ENCODE measurements at places on chromosomes 1 and 21.

DNA sequence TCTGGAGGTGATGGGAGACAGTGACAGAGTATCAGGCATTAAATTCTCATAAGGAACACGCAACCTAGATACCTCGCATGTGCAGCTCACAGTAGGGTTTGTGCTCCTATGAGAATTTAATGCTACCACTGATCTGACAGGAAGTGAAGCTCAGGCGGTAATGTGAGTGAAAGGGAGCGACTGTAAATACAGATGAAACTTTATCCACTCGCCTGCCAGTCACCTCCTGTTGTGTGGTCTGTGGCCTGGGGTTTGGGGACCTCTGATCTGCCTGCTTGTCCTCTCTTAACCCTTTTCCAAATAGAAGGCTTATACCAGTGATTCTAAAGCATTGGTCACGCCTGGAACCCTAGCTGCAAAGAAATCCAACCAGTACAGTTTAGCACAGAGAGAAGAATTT, 15.3 kb downstream of the GABPA start:
- DNase-seq: no peak

DNA sequence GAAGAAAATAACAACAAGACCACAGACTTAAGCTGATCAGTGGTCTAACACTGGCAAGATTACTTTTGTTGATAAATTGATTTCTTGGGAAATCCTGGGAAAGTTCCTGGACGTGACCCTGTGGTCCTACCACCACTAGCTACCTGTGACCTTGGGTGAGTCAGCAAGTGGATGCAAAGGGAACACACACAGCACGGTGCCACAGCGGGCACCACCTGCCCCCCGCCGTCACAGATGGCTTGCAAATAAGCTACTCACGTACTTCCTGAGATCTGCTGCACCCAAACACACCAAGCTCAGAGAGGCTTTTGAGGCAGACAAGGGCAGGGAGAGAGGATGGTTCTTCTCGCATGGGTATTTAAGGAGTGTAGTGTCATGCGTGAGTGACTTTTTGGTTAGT, 12.7 kb downstream of the CFAP298 start:
- DNase-seq: no peak

- no peak for DNase-seq
Observed at GRCh38 chr1:64312431-64312830, 109.0 kb downstream of the UBE2U start.

- no peak for DNase-seq
Observed at GRCh38 chr1:95168761-95169351, 51.7 kb downstream of the TLCD4 start.

DNA sequence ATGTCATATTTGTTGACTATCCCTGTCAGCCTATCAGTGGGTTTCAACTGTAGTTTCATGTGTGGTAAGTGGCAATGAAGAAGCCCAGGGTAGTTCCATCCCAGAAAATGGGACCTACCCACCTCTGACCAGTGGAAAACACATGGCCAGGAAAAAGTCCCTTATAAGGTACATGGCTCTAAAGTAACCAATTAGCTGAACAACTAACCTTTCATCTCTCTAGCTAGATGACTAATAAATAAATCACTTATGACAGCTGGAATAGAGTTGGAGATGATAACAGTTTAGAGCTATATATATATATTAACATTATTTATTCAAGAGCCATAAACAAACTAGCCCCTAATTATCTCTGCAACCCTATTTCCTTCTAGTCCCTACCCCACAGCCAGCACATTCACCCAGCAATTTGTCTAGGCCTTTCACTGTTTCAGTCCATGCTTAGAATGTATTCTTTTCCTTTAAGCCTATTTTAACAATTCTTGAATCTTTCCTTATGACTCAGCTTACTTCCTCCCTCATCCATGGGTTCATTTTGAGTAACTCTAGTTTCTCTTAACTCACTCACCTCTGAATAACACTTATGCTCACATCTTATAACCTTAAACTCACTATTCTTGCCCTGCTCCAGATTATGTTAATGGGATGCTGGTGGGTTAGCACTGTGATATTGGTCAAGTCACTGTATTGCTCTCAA, 83.7 kb downstream of the TNFSF18 start:
- no peak for DNase-seq

- no peak for DNase-seq
Observed at GRCh38 chr1:240362826-240363225, 249.1 kb downstream of the GREM2 start.

GRCh38 chr1:25541889-25542658, 1.3 kb upstream of the LDLRAP1 start:
- DNase-seq: no peak

GRCh38 chr1:233242827-233243483, 52.6 kb downstream of the PCNX2 start:
- no peak for DNase-seq

DNA sequence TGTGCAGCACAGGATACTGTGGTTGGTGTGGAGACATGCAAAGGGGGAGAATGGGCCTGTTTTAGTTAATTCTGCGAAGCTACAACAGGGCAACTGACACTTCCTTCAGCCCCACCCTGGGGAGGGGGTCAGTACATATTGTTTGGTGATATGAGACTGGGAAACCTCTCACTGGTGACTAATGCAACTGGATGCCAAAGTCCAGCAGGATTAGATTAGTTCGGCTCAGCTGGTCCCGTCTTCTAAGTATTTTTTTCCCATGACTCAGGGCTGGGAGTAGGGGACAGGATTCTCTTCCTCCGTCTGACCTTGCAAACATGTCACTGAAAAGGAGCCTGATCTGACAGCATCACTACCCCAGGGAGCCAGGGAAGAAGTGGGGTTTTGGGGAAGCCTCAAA, 43.0 kb downstream of the PLXNA2 start:
- DNase-seq: no peak

- no peak for DNase-seq
Observed at GRCh38 chr1:5492846-5493245, 499.4 kb downstream of the NPHP4 start.

DNA sequence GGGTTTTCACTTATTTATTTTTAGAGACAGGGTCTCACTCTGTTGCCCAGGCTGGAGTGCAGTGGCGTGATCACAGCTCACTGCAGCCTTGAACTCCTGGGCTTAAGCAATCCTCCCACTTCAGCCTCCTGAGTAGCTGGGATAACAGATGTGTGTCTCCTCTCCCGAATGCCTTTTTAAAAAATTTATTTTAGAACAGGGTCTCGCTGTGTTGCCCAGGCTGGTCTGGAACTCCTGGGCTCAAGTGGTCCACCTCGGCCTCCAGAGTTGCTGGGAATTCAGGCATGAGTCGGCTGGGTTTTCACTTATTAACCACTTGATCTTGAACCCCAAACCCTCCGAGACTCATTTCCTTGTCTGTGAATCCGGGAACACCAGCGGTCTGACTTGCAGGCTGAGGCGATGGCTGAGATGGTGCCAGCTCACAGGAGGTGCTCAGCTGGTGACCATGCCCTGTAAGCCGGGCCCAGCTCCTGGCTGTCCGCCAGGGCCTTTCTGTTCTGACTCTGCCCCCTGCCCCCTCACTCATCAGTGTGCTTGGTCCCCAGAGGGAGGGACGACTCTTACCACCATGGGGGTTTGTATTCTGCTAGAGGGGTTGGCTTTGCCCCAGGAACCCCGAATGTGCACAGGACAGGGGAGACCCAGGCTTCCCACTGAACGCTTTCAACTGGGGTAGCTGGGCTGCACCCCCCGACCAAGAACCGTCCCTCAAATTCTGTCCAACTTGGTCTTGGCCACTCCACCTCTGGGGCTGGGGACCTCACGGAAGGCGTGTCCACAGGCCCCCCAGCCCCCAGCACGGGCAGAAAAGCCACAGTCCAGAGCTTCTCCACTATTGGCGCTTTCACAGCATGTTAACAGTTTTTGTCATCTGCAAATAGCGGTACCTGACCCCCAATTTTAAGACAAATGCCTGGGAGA, 22.5 kb downstream of the MMEL1 start:
- DNase-seq: no peak

DNA sequence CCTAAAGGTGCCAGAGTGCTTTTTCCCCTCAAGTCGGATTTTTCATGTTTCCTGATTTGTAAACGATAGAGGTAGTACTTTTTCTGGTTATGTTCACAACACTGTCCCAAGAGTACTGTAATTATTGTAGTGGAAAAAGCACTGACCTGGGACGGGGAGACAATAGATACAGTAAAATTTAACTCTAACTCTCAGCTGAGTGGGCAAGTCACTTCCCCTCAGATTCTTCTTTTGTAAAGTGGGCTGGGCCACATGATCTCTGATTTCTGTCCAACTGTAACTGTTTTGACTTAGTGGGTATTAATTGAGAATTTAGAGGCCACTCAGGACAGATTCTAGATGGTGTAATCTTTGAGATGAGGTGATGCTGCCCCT, 19.1 kb downstream of the MARCKSL1 start:
- DNase-seq: no peak

- DNase-seq: no peak
Observed at GRCh38 chr1:4001461-4001860, 101.4 kb upstream of the C1orf174 start.

- no peak for DNase-seq
Observed at GRCh38 chr1:202319381-202320080, 22.2 kb downstream of the UBE2T start.

GRCh38 chr1:51719146-51719545, 102.3 kb downstream of the OSBPL9 start:
- DNase-seq: no peak

DNA sequence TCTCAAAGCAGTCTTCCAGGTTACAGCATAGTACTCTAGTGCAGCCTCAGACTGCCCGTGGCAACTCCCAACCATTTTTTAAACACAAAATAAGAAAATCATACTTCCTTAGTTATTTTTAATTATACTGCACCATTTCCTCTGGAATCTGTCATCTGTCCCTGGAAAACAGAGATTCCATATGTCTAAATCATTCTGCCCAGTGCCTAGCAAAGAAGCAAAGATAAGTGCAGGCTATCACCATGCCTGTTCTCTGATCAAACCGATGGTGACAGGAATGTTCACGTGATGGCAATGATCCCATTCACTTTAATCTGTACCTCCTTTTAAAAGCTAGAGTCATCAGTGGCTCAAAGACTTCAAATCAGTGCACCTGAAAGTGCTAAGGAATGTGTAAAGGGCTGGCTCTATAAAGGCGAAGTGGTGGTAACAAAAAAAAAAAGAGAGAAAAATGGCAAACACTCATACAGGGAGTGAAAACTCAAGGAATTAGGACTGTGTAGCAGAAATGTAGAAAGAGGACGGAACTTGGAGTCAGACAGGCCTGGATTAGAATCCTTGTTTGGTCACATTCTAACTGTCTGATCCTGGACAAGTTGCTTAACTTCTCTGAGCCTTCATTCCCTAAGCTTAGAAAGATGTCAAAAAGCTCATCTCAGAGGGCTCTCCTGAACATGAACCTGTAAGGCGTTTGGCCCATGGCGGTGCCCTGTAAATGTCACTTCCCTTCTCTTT, 9.9 kb upstream of the CCN1 start:
- no peak for DNase-seq

DNA sequence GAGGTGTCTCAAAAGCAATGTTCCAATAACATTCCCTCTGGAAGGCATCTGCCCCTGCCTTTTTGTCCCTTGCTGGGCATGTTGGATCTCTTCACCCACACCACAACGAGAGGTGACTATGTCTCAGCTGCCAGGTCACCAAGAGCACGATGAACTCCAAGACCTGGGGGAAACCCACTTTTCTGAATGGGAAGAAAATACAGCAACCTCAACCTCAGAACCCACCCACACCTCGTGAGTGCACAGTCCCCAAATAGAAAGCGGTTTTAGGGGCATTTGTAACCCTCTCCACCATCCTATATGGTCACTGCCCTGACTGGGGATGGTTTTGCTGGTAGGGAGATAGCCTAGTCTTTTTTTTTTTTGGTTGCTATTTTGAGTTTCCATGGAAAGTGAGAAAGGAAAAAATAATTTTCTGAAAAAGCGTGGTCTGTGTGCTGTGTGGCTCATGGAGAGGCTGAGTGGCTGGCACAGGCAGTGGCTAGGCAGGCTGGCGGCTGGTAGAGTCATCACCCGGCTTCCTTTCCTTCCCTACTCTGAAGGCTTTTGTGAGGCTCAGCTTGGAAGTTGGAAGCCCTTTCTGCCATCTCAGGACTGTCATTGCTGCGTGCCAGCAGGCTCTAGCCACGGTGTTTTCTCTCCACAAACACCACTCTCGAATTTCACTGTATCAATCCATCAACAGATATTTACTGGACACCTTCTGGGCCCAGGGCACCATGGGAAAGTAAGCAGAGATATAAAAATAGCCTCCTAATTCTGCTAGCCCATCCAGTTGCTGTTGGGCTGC, 15.8 kb downstream of the TSPAN2 start:
- no peak for DNase-seq

- no peak for DNase-seq
Observed at GRCh38 chr21:32733990-32734613, 6.3 kb upstream of the SYNJ1 start.

GRCh38 chr1:197415221-197415620, 147.2 kb downstream of the CRB1 start:
- DNase-seq: no peak

- DNase-seq: no peak
Observed at GRCh38 chr1:110291241-110292030, 47.7 kb upstream of the RBM15 start.

- DNase-seq: no peak
Observed at GRCh38 chr1:21863981-21864380, 51.9 kb downstream of the LDLRAD2 start.

- no peak for DNase-seq
Observed at GRCh38 chr1:70140894-70141293, 64.5 kb downstream of the LRRC40 start.

DNA sequence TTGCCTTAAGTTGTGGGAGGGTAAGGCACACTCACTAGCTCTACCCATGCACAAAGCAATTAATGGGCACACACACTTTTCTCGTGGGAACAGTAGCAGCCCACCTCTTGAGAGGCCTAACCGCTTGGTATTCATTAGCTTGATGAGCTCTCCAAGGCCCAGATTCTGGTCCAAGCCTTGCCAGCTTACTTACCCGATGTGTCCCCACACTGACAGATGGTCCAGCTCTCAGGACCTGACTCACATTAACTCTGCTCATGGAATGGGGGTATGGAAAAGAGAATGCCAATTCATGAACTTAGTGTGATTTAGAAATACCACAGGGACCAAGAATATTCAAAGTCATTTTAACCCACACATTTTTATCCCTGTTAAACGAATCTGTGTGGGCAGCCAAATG, 106.8 kb upstream of the CACHD1 start:
- no peak for DNase-seq

GRCh38 chr1:24045771-24046170, 65.6 kb upstream of the SRSF10 start:
- no peak for DNase-seq

GRCh38 chr1:67892476-67893125, 59.3 kb upstream of the GNG12 start:
- no peak for DNase-seq

- no peak for DNase-seq
Observed at GRCh38 chr1:20373286-20373685, 82.6 kb downstream of the VWA5B1 start.

- no peak for DNase-seq
Observed at GRCh38 chr1:152244576-152245273, 20.7 kb upstream of the HRNR start.

Data from hippocampal formation (tissue), 2 donors.